ENCODE measurements at places on chromosomes 16 and 17.

- DNase-seq, result no peak
These were observed 6.9 kb downstream of the PHOSPHO1 start for GRCh38 chr17:49223517-49224197.

DNA sequence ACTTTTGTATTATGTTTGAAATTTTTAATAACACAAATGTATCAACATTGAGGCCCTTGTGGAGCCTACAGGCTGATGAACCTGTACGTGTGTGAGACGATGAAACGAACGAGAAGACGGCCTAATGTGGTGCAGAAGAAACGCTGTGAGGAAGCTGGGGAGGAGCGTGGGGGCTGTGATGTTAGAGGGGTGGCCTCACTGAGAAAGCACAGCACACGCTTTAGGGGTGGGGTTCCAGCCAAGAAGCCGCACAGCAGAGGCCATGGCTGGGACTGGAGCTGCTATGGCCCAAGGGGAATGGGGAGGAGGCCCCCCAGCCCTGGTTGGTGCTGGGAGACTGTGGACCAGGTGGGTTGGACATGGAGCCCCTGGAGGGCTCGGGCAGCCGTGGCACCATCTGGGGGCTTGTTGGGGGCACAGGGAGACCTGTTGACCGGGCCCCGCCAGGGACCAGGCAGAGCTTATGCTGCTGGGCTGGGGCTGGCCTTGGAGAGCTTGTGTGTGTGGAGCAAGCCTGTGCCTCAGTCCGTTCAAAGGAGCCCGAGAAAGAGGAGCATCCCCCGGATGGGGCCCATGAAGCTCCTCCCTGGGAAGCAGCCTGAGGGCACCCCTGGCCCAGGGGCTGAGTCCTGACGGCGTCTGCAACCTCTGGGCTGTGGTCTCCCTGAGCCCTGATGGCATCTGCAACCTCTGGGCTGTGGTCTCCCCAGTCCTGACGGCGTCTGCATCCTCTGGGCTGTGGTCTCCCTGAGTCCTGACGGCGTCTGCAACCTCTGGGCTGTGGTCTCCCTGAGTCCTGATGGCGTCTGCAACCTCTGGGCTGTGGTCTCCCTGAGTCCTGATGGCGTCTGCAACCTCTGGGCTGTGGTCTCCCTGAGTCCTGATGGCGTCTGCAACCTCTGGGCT is 44.7 kb downstream of the METRNL start:
- no peak for DNase-seq

DNA sequence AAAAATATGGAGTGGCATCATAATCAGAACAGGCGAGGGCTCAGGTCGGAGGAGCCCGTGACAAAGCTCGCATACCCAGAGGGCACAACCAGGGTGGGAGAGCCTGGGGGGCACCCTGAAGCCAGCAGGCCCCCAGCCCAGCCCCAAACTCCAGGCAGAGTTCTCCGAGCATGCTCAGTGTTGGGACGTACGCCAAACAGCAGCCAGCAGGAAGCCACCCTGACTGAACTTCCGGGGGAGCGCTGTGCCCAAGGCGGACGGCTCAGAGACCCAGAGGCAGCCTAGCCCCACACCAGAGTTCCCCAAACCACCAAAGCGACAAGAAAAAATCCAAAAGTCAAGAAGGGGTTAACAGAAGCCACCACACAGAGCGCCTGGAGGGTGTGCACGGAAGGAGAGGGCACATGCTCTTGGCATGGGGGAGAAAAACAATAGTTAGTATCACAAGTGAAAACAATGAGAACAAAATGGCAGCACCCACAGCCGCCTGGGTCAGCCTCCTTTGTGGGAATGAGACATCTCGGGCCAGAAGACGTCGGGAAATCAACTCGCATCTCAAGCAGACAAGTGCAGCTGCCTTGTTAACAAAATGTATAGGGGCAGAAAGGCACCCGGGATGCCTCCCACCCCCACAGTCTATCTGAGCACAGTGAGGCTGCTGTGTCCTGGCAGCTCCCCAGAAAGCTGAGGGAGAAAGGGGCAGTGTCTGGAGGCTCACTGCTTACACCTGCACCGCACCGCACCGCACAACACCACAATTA is 11.9 kb downstream of the EXOC7 start:
- DNase-seq, result no peak

DNA sequence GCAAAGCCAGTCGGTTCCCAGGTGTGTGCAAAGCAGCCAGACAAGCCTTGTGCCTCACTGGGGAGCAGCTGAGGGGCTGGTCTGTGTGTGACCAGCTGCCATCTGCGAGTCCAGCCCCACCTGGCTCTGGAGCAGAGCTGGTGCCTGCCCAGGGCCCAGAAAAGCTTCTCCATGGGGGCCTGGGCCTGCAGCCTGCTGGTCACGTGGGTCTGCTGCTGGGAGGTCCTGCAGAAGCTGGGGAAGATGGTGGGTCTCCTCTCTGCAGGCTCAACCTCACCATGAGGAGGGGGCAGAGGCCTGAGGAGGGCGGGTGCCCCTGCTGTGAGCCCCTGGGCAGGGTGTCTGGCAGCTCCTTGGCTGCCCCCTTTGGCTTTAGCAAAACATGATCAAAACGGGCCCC is 71.9 kb downstream of the ENGASE start:
- no peak for DNase-seq

DNA sequence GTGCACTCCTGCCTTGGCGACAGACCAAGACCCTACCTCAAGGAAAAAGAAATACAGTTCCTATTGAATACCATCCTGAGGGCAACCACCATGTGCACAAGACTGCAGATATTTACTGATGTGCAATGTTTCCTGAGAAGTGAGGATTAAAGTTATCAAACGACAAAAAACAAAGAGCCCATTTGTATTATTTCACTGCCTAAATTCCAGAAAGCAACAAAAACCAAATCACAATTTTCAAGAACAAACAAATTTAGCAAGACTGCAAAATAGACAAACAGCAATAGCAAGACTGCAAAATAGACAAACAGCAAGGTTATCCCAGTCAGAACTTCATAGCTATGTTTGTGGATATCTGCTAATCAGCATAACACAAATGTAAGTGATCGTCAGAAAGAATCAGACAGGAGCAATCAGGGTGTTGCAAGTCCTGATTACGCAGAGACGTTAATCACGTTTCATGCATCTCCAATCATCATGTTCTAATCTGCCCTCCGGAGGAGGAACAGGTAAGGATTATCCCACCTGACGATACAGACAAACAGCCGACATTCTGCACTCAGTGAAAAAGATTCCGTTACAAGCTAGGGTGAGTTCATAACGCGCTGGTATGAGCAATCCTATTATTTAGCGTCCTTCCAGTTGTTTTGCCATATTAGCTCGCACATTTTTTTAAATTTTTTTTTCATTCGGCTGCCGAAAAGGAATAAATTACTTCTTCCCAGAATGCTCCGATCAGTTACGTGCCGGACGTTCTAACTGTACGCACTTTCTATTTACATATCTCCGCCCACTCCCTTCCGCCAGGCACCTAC is 2.9 kb downstream of the TMEM107 start:
- peak; percentile 89 for DNase-seq

DNA sequence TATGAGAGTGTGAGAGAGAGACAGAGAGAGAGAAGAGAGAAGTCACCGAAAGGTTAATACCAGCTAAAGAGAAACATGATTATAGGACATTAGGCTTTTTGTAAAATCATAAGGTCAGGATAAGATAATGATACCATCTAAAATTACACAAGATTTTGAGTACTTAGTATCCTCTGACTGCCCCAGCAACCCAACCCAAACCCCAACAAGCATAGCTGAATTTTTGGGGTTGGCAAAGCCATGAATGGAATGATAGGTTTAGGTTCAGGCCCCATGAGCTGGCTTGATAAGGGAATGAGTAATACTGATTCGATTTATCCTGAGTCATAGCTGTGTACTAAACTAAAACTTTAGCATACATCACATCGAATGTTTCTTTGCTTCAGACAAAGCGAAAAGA is 259.5 kb downstream of the IRX3 start:
- no peak for DNase-seq

DNA sequence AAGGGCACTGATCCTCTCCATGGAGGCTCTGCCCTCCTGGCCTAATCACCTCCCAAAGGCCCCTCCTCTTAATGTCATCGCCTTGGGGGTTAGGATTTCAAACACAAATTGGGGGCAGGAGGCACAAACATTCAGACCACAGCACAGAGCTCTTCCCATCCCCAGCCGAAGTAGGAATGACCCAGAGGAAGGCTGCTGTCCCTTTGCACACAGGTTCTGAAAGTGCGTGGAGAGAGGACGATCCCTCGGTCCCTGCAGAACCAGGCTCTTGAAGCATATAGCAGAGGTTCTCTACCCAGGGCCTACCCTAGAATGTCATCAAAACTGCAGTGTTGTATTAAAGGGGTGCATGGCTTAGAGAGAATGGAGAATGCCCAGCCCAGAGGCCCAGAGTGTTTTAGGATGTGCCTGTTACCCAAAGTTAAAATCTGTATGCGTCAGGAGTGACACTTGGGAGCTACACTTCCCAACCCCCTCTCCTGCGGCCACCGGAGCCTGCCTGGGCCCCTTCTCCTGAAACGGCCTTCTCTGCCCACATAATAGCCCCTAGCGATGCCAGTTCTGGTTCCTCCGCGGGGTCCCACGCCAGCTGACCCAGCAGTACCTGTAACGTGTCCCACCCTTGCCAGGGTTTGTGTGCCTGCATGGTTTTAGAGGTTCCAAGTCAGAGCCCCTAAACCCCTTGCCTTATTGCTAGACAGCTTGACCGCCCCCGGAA is 159.5 kb upstream of the CACNG5 start:
- DNase-seq, result no peak

GRCh38 chr16:23629516-23629915 is 11.6 kb downstream of the PALB2 start:
- no peak for DNase-seq

DNA sequence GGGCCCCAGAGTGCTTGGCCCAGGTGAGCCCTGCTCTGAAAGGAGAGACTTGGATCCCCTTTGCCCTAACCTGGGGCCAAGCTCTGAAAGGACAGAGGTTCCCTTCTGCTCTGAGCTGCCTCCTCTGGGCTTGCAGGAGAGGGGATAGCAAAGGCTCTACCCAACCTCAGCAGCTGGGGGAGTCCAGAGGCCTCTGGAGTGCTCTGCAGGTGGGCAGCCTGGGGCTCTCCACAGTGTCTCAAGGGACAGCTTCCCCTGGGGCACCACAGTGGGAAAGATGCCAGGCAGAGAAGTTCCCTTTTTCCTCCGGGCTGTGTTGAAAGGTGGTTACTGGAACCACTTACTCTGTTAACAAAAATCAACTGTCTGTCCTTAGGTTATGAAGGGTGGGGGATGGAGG is 48.2 kb upstream of the MGAT5B start:
- DNase-seq, result no peak

- no peak for DNase-seq
These were observed at the start of gene TMC7 for GRCh38 chr16:18983565-18984434. Gene TMC7 (plus strand): TSS chr16:18983934. CDS start chr16:18984064, 130 bp downstream.

GRCh38 chr16:1991948-1992703 is 2.4 kb downstream of the SYNGR3 start:
- DNase-seq, result no peak

DNA sequence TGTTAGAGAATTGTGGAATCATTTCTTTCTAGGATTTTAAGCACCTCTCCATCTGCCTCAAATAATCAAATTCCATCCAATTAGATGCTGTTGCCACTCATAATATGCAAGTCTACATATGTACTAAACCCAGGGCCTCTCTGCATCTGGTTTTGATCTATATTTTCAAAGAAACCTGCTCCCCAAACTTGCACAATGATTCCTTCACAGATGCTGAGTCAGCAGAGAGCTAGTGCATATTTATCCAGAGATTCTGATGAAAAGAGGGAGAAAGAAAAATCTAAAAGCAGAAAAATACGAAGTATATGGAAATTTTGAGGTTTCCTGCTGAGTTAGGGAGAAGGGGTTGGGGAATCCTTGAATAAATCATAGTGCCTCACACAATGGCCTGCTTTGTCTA is 235.1 kb upstream of the RBFOX1 start:
- no peak for DNase-seq

- no peak for DNase-seq
These were observed 9.2 kb upstream of the SNN start for GRCh38 chr16:11658896-11659708.

- peak; percentile 79 for DNase-seq
These were observed 3.6 kb upstream of the HROB start for GRCh38 chr17:44137891-44138709.

DNA sequence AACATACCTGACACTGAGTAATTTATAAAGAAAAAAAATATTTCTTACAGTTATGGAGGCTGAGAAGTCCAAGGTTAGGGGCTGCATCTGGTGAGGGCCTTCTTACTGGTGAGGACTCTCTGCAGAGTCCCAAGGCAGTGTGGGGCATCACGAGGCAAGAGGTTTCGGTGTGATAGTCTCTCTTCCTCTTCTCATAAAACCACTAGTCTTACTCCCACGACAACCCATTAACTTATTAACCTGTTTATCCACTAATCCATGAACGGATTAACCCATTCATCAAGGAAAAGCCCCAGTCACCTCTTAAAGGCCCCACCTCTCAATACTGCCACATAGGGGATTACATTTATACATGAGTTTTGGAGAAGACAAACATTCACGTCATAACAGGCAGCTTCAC is 20.1 kb downstream of the CIITA start:
- DNase-seq, result no peak

- no peak for DNase-seq
These were observed 54.8 kb downstream of the CDK5R1 start for GRCh38 chr17:32541640-32542039.

GRCh38 chr17:49495842-49496182 is 719 bp downstream of the NGFR start:
- no peak for DNase-seq

Data from SIG-M5 (cell line).